ENCODE measurements at places on chromosomes 5 and 9.

- DNase-seq, result no peak
These were observed 400.9 kb downstream of the LRRC70 start for GRCh38 chr5:62979472-62979871.

- DNase-seq, result no peak
These were observed 8.3 kb downstream of the C1QTNF3 start for GRCh38 chr5:34034534-34035327.

- no peak for DNase-seq
These were observed 37.5 kb downstream of the MAP1B start for GRCh38 chr5:72144762-72145161.

GRCh38 chr5:128376577-128376976 lies 161.5 kb downstream of the FBN2 start:
- no peak for DNase-seq

- no peak for DNase-seq
These were observed 166.8 kb upstream of the IER5L start for GRCh38 chr9:129344641-129345495.

GRCh38 chr5:66247176-66247960 lies 103.3 kb downstream of the SREK1 start:
- no peak for DNase-seq
